Foreskin melanocyte (primary cell): ENCODE measurements at places on chromosomes 16 and 17.

DNA sequence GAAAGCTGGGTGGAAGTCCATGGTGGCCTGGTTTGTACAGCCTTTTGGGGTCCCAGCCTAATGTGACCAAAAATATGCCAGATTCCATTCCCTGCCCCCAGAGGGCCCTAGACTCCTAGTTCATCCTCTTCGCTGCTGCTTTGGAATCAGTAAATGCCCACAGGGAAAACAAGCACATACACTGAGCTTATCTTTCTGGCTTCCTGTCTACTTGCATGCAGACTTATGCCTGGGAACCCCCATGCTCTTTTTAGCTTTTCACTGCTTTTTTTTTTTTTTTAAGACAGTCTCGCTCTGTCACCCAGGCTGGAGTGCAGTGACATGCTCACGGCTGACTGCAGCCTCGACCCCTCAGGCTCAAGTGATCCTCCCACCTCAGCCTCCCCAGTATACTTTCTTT is 6.2 kb upstream of the CD300LG start:
- peak; percentile 64 for DNase-seq

- peak; percentile 57 for DNase-seq
Measured at GRCh38 chr16:69709456-69710084, 16.8 kb downstream of the NQO1 start.

GRCh38 chr17:72141336-72141735 is 20.5 kb downstream of the SOX9 start:
- no peak for DNase-seq

DNA sequence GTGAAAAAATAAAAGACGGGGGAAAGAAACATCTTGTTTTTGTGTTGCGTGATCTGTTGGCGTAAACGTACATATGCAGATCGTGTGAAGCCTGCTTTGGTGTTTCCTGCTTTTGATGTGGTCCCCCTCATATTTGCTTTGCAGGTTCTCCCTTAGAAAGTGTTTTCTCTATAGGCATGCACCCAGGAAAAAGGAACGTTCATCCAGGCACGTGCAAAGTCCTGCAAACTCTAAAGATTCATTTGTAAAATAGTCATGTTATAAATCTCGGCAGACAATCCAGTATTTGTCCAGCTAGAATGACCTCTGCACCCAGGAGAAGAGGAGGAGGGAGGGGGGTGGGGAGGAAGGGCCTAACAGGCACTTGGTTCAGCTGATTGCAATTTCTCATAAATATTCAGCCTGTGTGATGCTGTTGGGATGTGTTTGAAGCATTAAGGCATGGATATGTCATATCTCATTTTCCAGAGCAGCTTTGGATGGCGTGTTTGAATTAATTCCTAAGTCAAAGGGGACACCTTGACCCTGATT is 40.3 kb upstream of the DDX52 start:
- DNase-seq = no peak

- DNase-seq = no peak
Measured at GRCh38 chr17:40535924-40536294, 29.4 kb downstream of the CCR7 start.

DNA sequence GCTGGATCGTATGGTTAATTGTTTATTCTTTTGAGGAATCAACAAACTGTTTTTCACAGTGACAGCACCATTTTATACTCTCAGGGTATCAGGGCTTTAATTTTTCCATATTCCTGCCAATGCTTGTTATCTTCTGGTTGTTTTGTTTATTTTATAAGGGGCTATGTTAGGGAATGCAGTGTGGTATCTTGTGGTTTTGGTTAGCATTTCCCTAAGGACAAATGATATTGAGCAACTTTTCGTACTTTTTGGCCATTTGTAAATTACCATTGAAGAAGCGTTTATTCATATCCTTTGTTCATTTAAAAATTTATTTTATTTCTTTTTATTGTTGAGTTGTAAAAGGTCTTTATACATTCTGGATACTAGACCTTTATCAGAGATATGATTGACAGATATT is 322.0 kb upstream of the SALL1 start:
- DNase-seq = no peak

DNA sequence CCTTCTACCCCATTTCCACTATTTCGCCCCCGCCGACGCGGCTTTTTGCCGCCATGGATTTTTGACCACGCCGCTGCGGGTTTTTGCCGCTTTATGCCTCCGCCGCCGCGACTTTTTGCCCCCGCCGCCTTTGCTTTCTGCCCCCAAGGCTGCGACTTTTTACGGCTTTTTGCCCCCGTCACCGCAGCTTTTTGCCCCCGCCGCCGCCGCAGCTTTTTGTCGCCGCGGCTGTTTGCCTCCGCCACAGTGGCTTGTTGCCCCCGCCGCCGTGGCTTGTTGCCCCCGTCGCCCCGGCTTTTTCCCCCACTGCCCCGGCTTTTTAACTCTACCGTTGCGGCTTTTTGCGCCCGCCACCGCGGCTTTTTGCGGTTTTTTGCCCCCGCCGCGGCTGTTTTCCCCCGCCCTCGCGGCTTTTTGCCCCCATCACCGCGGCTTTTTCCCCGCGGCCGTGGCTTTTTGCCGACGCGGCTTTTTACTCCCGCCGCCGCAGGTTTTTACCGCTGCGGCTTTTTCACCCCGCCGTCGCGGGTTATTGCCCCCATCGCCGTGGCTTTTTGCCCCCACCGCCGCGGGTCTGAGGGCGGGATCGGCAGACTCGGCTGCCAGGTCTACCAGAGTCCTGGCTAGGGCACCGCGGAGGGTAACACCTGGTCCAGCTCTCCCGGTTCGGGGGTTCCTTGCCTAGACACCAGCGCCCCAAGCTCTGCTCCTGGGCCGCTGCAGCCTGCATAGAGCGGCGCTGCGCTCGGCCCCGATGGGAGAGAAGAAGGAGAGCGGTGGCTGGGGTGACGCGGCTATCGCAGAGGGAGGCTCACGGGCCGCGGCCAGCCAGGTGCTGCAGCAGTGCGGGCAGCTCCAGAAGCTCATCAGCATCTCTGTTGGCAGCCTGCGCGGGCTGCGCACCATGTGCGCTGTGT is 562.7 kb upstream of the WSB1 start:
- no peak for DNase-seq

DNA sequence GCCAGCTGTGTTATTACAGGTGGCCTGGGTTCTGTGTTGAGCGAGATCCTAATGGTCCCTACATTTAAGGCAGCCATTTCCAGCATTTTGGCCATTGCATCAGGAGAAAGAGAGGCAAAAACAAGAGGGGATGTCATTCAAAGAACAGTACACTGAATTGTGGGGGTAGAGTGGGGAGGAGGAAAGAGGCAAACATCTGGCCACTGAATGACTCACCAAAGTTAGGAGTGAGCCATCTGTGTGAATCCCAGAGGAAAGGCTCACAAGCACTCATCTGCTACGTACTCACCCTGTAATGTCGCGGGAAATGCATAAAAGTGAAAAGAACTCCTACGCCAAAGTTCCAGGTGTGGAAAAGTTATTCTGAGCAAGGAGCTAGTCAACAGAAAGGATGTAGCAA is 16.7 kb downstream of the KRABD2 start:
- peak; percentile 12 for DNase-seq

GRCh38 chr17:18039535-18040260 is 490 bp downstream of the GID4 start:
- no peak for DNase-seq

- DNase-seq = no peak
Measured at GRCh38 chr17:51015145-51015558, 105.5 kb downstream of the SPAG9 start.

DNA sequence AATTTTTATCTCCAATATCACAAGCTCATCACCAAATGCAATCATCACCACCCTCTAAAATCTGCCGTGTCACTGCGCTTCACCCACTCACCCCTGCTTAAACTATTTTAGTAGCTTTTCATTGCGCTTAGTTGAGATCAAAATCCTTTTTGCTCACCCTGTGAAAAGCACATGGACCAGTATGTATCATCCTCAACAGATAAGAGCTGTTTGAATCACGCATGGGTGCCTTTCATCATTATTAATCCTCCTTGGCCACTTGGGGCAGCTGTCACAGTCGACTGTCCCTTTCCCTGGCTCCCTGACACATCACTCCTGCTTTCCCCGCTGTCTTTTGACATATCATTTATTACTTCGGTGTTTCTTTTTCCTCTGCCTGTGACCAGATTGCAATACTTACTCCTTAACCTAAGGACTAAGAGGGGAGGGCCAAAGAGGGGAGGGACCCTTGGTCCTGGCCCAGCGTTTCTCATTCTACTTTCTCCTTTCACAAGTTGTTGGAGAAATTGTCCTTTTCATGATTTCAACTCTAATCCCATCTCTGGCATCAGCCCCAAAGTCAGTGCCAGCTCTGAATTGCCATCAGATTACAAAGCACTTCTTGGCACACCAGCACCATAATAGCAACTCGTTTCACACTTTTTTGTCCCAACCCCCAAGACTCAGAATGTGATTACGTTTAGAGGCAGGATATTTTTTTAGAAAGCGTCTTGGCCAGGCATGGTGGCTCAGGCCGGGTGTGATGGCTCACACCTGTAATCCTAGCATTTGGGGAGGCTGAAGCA is 8.6 kb upstream of the KDM6B start:
- DNase-seq = no peak

- DNase-seq = no peak
Measured at GRCh38 chr17:9055281-9055680, 34.0 kb downstream of the NTN1 start.

- no peak for DNase-seq
Measured at GRCh38 chr17:75518201-75518600, 1.9 kb downstream of the TSEN54 start.

DNA sequence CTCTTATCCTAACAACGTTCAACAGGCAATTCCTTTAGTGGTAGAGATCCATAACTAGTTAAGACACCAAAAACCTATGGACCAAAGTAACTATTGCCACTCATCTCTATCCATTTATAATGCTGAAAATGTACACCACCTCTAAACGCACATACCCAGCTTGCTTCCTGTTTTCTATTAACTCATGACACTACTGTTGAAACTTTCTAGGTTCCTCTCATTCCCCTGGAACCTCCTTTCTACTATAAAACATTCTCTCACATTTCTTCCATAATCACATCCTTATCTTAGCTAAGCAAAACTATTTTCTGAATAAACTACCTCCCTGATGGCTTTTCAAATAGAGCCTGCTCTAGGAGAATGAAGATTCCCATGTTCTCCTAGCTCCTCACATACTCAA is 42.9 kb upstream of the KSR1 start:
- no peak for DNase-seq

GRCh38 chr17:59093702-59094231 is 12.9 kb downstream of the TRIM37 start:
- peak; percentile 80 for DNase-seq

DNA sequence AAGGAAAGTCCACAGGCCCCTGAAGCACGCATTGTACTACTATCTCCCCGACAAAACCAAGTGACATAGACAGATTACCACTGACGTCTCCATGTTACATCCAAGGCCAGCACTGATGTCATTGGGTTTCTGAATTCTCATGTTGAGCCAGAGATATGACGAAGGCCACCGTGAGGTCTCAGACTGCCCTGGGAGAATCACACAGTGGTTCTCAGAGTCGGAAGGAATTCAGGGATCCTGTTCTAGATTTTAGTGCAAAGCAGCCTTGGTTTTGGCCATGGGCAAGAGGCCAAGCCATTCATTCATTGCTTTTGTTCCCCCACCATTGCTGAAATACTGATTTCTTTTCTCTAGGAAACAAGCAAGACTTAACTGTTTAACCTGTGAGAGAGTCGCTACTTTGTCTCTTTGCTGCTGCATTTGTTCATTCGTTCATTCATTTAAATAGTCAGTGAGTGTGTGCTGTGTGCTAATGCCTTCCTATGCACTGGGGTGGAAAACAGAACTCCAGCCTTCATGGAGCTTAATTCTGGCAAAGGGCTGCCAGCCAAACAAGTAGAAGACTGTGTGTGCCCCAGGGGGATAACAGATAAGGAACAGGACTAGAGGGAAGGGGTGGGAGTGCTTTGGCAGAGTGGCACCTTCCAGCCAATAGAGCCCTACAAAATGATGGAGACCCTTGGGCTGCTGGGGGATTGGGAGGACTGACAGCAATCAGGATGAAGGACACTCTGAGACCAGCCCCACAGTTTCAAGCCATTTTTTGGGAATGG is 222.3 kb downstream of the MSI2 start:
- DNase-seq = no peak

- no peak for DNase-seq
Measured at GRCh38 chr17:1758807-1759206, 3.1 kb upstream of the SERPINF1 start.

DNA sequence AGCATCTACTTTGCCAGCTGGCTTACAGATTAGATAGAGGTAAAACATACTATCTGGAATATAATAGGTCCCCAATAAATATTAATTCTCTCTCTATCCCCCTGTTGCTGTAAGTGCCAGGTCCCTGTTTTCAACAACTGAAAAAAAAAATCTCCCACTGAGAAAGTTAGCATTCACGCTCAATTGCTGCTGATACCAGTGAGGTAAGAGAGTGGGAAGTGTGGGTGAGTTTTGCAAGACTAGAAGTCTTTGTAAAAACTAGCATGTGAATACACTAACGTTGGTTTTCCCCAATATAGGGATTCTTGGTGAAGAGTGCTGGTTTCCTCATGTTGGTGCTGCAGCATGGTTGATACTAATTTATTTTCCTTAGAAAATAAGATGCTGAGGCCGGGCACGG is 11.7 kb upstream of the TAOK1 start:
- DNase-seq = no peak

- no peak for DNase-seq
Measured at GRCh38 chr16:15513156-15513555, 78.8 kb downstream of the BMERB1 start.

GRCh38 chr16:78324649-78325285 is 225.3 kb downstream of the WWOX start:
- DNase-seq = no peak

- DNase-seq = no peak
Measured at GRCh38 chr16:16048904-16049582, 99.6 kb downstream of the ABCC1 start.

GRCh38 chr17:29256735-29257466 is 10.2 kb downstream of the CRYBA1 start:
- no peak for DNase-seq

DNA sequence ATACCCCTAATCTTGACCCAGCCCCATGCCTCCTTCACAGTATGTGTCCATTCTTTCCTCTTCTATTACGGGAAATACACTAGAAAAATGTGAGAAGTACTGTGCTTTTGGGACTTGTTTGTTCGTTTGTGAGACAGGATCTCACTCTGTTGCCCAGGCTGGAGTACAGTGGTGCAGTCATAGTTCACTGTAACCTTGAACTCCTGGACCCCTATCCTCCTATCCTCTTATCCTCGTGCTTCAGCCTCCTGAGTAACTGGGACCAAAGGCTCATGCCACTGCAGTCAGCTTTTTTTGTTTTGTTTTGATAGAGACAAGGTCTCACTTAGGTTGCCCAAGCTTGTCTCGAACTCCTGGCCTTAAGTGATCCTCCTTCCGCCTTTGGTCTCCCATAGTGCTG is 29.9 kb upstream of the RASL10B start:
- DNase-seq = no peak

DNA sequence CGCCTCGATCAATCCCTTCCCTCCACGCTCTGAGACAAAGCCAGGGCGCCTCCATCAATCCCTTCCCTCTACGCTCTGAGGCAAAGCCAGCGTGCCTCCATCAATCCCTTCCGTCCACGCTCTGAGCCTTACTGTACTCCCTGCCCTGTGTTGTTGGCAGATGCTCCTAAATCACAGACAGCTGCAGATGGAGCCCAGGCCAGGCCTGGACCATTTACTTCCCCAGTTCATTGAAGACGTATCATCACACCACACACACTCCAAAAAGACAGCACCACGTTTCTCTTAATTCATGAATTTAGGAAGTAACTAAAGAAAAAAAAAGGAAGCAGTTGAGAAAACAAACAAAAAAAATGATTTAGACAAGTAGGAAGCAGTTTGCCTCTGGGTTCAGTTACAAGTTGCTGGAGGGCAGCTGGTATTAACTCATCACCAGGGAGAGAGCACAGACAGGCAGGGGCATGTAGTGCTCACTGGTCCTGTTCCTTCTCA is 7.4 kb upstream of the CD300LD start:
- no peak for DNase-seq

GRCh38 chr16:354971-355461 is 2.5 kb upstream of the AXIN1 start:
- DNase-seq = no peak
